RWPE1 (cell line): ENCODE measurements at places on chromosomes 3 and 15.

DNA sequence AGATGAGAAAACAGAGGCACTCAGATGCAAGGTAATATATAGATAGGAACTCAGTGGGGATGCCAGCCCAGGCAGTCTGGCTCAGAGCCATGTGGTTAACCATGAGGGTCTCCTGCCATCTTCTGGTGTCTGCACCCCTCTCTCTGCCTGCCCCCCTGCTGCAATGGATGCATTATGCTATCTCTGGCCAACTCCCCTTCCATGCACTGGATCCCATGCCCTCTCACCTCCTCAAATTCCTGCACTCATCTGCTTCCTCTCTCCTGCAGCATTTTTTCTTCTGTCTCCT, 163.2 kb downstream of the STT3B start:
- no peak for DNase-seq

- no peak for DNase-seq
These were observed 249.9 kb upstream of the TLE3 start for GRCh38 chr15:70347321-70348225.

GRCh38 chr15:100113351-100114080, 228.3 kb downstream of the ADAMTS17 start:
- no peak for DNase-seq

DNA sequence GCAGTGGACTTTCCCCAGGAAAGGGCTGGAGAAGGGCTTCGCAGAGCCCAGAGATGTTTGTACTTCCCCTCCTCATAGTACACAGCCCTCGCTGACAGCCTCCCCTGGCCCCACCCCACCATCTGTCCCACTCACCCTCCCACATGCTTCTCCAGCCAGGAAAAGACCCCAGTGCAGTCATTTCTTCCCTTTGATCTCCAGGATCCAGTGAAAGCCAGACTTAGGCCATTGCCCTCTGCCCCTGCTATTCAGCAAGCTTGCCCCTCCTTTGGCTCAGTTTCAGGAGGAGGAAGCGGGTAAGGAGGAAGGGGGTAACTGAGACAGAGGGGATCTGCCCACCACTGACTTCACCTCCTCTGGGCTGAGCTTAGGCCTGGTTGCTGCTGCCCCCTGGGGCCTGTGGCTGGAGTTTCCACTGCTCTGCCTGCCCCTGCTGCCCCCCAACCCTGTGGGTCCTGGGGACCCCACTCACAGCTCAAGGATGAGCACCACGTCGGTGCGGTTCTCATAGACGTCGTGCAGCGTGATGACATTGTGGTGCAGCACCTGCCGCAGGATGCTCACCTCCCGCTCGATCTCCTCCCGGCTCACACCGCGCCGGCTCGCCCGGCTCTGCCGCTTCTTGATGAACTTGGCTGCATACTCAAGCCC, 63.1 kb downstream of the DAPK2 start:
- DNase-seq, result no peak

GRCh38 chr15:80950291-80951078, 39.1 kb downstream of the MESD start:
- no peak for DNase-seq

DNA sequence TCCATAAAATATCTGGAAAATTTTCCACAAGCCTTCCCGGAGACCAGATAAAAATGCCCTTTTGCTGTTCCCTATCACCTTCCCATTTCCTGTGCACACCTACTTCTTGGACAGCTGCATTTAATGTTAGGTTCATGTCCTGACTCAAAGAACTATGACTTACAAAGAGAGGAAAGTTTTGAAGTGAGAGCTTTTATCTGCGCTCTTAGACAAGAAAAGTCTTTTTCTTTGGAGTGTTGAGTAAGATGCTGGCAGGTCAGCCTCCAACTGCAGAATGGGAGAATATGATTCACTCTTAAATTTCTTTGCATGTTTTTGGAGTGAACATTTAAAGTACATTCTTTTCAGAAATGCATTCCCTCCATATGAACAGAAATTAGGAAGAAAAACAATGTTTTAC, 147.3 kb upstream of the DPH6 start:
- no peak for DNase-seq
